ENCODE measurements at places on chromosomes 7 and 10.

GRCh38 chr10:68154211-68154497 lies 44.9 kb downstream of the MYPN start:
- DNase-seq = no peak

DNA sequence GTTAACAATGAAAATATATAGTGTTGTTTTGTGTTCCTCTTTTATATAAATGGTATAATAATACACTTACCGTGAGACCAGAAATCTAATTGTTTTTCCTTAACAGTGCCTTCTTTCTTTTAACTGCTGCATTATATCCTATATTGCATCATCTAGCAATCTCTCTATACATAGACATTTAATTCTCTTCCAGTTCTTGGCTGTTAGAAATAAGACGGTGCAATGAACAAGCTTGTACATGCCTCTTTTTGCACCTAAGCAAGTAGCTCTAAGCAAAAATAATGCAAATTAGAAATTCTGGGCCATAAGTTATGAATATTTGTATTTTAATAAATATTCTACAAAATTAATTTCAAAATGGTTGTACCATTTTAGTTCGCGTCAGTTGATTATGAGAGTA lies 55.9 kb upstream of the AHR start:
- DNase-seq = no peak

GRCh38 chr7:148144827-148145226 lies 445.7 kb upstream of the C7orf33 start:
- DNase-seq = no peak

GRCh38 chr10:22758867-22759266 lies 44.5 kb upstream of the PIP4K2A start:
- no peak for DNase-seq

- DNase-seq = no peak
Observed at GRCh38 chr7:81484261-81484660, 285.6 kb downstream of the HGF start.

DNA sequence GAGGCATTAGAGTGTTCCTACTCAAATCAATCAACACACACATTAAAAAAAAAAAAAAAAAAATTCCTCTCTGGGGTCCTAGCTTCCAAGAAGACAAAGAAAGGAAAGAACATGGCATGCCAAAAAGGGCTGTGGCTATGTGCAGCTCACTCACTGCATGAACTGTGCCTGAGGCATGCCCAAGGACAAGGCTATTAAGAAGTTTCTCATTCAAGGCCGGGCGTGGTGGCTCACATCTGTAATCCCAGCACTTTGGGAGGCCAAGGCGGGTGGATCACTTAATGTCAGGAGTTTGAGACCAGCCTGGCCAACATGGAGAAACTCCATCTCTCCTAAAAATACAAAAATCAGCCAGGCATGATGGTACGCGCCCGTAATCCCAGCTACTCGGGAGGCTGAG lies 41.9 kb upstream of the PPP3CB start:
- no peak for DNase-seq

DNA sequence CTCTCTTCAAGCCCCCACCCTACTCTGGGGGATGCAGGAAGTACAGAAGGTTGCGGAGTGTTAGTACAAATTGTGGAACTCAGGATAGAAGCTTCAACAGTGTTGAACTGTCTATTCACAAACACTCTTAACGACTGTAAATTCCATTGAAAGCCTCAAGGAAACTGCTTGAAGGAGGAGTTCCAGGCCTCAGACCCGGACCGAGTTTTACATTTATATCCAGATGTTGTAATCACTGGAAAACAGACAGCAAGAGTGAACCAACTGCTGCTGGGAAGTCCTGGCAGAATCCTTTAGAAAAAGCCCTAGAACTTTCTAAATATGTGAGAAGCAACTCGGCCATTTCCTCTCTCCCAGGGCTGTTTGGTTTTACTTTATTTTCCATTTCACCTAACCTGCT lies 84.1 kb upstream of the LRRC18 start:
- DNase-seq = no peak

GRCh38 chr10:124301736-124302135 lies 117.0 kb downstream of the OAT start:
- no peak for DNase-seq

DNA sequence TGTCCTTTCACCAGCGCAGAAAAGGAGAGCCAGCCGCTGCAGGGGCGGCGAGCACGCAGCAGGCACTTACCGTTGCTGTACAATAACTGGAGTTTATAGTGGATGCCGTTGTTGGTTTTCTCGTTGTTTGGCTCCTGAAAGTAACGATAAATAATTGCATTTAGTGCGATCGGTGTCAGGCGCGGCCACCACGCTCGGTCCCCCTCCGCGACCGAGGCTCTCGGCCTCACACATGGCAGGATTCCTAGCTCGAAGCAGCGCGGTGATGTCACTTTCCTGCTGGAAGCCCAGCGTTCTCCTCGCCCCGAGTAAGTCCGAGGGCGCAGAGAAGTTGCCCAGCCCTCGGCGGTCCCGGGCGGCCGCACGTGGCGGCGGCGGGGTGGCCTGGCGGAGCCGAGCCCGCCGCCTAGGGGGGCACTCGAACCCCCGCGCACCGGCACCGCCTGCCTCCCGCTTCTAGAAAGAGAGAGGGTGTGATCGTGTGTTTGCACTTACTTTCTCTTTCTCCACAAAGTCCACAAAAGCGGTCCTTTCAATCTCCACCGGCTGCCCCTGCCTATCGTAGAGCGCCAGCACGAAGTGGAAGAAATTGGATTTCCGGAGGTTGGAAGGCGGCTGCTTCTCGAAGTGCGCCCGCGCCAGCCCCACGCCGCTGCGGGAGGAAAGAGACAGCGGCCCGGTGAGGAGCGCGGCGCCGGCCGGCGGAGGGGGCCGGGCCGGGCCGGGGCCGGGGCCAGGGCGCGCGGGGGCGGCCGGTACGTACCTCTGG lies 1.0 kb downstream of the EBF3 start:
- no peak for DNase-seq

- no peak for DNase-seq
Observed at GRCh38 chr10:53222806-53223205, 450.2 kb upstream of the MBL2 start.

DNA sequence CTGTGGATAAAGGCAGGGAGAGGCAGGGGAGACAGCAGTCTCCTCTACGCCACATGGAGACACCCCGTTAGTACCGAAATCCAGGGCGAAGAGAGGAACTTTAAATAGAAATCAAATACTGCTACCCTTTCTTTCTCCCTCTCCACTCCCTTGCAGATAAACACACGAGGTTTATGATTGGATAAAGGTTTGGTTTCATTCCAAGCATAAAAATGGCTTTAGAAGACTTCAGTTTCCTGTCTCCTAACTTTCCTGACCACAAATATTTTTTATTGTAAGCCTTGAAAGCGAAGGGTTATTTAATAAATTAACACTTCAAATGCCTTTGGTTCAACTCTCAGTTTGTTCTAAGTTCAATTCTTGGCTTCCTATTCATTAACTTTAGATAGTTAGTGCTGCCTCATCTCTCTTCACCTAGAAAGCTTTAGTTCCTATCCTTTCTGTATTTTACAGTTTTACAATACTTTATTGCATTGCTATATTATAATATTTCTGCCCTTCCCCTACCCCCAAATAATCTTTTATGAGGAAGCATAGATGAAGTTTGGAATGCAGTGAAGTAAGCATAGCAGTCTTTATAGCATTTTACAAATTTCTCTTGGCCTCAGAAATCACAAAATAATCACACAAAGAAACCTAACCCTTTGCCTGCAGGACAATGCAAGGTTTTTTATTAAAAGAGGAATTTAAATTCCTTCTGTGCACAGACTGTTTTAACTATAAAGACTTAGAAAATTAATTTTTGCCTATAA lies 31.5 kb upstream of the ARID5B start:
- DNase-seq = no peak

GRCh38 chr7:127628445-127628844 lies 10.5 kb upstream of the PAX4 start:
- DNase-seq = no peak

DNA sequence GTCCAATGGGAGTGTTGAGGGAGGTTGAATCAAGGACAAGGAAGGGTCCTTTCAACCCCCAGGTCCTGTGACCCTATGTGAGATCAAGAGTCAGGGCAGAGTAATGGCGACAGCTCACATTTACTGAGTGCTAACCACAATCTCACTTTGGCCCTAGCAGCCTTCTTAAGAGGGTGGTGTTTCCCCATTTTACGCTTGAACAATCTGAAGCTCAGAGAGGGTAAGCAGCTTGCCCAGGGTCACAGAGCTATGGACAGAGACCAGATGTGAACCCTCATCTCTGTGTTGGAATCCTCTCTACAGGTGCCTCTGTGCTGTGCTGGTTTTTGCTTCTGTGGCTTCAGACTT lies 102.0 kb downstream of the GRK5 start:
- DNase-seq = no peak

DNA sequence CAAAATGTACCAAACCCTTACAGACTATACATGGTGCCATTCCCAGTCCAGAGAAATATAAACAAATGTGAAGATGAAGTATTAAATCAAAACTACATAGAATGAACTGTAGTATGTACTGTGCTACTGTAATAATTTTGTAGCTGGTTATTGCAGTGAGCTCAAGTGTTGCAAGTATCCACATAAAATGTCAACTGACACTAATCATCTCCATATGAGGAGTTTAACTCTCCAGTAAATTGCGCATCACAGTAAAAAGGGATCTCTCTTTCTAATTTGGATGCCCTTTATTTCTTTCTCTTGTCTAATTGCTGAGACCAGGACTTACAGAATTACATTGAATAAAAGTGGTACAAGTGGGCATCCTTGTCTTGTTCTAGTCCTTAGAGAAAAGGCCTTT lies 165.5 kb downstream of the CPED1 start:
- DNase-seq = no peak

DNA sequence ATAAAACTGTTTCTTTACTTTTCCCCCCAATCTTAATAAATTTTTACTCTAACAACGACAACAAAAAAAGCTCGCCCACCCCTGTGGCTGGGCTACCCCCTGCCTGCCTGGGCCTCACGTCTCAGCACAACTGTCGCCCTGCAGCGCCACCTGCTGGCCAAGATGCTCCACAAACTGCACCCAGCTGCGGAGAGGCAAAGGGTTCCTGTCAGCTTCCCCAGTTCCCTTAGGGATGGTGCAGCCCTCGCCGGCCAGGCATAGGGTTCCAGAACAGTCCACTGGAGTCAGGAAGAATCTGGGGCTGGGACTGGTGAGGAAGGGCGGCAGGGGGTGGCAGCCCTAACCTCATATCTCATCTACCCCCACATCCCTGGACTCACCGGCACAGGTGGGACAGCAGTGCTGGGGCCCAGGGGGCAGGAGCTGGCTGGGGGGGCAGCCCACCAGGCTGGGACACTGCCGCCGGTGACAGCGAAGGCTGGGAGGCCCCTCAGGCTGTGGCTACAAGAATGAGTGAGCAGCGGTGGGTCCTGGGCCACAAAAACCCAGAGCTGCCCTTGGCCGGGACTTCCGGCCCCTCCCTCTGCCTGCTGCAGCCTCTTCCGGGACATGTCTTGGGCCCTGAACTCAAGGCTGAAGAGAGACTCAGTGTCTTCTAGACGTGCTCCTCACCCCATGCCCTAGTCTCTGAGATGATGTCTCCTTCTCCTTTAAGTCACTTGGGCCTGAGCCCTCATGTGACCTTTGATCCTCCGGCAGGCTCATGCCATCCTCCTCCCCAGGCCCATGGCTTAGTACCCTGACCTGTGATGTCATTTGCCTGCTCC lies 21.2 kb downstream of the ATP6V1F start:
- peak; percentile 85 for DNase-seq

GRCh38 chr10:88159127-88159829 lies 295.9 kb downstream of the PTEN start:
- DNase-seq = no peak

DNA sequence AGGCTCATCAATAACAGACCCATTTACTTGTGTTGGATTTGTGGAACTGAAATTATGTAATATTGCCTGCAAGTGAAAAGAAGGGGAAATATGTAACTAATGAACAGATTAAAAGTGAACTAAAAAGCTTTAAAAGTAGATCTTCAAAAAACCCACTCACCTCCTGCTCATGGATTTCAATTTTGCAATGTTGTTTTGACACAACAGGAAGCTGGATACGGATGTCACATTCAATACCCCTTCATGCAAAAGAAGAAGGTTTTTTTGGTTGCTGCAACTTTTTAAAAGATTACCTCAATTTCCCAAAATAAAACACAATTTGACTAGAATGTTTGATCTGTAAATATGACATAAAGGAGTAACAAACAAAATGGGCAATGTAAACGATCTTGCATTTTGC lies 3.3 kb downstream of the MKI67 start:
- no peak for DNase-seq

DNA sequence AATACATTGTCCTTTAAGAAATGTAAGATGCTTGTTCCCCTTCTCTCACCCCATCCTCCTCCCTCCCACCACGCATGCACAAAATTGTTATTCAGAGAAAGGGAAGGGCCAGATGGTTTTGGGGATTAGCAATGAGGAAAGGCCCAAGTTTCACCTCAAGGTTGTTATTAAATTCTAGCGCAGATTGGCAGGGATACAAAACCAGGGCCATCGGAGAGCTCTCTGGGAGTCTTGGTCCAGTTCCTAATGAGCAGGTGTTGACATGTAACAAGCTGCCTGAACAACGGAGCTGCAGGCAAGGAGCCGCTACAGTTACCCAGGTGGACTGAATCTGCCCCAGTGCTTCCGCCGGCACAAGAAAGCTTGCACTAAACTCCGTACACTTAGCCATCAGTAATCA lies 9.7 kb upstream of the ANK3 start:
- DNase-seq = no peak

- DNase-seq = no peak
Observed at GRCh38 chr10:97875391-97875790, 25.7 kb downstream of the GOLGA7B start.

GRCh38 chr7:129356176-129356575 lies 78.1 kb upstream of the STRIP2 start:
- no peak for DNase-seq

DNA sequence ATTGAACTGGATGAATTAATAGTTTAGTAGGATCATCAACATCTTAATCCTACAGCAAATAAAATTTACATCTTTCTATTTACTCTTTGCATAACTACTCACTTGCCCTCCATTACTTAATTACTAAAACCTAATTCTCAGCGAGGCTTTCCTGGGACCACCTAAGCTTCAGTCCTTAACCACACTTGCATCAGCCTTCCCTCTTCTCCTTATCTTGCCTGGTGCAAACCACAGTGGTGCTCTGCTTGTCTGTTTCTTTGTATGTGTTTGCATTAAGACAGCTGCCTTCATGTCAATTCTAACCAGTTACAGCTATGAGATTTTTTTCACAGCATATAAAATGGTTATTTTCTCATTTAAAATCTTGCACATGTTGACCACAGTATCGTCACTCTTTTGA lies 72.6 kb upstream of the ZNF92 start:
- no peak for DNase-seq

DNA sequence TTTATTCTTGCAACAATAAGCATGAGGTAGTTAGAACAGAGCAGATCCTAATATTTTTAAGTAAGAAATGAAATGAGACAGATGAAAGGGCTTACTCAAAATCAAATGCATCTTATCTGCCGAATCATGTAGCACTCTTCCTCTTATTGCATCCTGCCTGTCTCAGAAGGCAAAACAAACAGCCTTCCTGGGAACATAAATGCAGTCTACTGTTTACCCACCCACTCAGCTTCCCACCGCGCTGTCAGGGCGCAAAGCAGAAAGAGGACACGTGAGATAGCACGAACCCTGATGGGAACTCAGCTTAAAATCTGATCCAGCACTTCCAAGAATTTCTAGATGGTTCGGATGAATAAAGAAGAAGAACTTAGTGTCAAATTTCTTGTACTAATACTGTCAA lies 114.4 kb upstream of the CDK1 start:
- DNase-seq = no peak
